ENCODE measurements at places on chromosomes 7 and 10. TPM values are rescaled to one million over a fixed set of nuclear protein-coding genes. Genes with fewer than 3 reads are reported as not detected.

GRCh38 chr10:23522345-23522744 lies 83.5 kb downstream of the OTUD1 start:
- no peak for DNase-seq

DNA sequence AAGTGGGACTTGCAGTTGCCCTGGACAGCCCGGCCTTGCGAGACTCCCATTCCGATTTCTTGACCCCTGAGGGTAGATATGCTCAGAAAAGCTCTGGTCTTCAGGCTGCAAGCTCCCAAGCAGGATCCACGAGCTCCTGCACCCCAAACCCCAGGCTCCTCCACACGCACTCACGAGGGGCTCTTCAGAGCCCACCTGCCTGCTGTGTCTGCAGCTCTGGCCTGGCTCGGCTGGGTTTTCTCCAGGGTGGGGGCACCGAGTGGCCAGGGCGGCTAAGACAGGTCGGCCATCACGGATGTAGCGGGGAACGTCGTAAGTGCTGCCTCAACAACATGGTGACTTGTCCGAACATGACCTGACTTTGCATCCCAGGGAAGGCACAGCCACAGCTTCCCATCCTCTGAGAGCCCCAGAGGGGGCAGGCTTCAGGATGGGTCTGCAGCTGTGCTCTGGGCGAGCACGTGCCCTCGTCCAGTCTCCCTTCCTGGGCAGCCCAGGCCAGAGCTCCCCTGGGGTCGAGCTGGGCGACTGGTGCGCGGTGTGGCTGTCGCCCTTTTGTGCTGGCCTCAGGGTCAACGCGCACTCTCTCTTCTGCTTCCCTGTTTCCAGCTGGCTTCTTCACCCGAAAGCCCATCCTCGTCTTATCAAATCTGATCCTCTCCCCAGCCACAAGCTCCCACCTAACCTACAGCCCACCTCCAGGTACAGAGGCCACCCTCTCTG lies 415.3 kb downstream of the DNAJB6 start:
- no peak for DNase-seq

DNA sequence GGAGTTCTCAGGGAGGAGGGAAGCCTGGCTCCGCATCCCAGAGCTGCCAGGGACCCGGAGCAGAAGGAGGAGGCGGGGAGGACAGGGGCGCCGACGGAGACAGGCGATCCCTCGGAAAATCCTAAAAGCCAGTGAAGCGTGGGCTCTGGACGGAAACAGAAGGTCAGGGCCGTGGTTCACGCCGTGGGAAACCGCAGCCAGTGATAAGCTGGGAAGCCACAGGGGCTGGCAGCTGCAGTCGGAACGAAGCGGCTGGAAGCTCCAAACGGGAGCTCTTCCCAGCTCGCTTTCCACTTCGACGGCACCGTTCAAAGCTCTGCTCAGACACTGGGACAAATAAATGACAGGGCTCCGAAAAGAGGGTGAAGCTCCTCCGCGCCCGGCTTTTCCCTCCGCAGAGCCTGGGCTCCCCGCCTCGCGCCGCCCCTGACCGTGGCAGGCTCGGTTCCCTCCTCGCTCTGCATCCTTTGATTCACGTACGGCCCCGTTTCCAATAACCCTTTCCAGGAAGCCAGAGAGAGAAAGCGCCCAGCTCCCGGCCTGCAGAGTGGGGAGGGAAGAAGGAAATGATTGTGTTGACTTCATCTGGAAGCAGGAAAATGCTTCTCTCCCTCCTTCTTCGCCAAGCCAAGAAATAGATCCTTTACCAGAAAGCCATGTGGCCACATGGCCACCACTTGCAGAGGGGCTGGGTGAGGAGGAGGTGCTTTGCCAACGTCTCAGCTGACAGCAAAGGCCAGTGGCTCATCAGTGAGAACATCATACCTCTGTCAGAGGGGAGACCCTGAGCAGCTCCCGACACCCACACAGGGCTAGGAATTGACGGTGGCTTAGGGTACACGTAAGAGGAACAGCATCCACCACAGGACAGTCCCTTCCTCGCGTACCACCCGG lies 57.4 kb downstream of the ADRB1 start:
- DNase-seq: peak; percentile 45

FXYD4 gene
- polyA plus RNA-seq: not detected

H2BK1 gene
- not detected for polyA plus RNA-seq

METTL2B gene
- polyA plus RNA-seq: 35.5 TPM

TBC1D12 gene
- 18.9 TPM for polyA plus RNA-seq
